ENCODE measurements at places on chromosomes 2 and 18. TPM values are rescaled to one million over a fixed set of nuclear protein-coding genes. Genes with fewer than 3 reads are reported as not detected.

KIAA2012 gene
- total RNA-seq, result 0.98 TPM

TMX3 gene
- total RNA-seq, result 49.2 TPM

CERKL gene
- 1.2 TPM for total RNA-seq

ZSCAN30 gene
- total RNA-seq, result 15.5 TPM

POMC gene
- total RNA-seq, result 0.49 TPM
